Stimulated activated CD4-positive, alpha-beta T cell treated with anti-CD3 and anti-CD28 coated beads, Interleukin-1b, Interleukin-23, amount 100 ng/mL, for 1 hour (primary cell): ENCODE measurements at places on chromosomes 2 and 18.

DNA sequence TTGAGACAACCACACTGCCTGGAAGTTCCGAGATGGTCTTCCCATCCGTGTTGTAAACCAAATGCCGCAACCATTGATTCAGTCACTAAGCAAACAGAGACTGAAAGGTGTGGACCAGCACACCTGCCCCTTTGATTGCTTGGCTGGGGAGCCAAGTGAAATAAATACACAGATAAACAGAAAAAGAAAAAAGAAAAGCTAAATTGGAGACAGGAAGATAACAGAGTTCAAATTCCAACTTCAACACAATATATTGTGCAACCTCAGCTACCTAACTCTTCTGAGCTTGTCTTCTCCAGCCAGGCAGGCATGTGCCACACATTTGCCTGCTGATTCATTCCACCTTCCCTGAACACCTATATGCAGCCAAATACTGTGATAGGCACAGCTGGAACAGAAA lies 110.9 kb downstream of the PID1 start:
- DNase-seq = no peak

DNA sequence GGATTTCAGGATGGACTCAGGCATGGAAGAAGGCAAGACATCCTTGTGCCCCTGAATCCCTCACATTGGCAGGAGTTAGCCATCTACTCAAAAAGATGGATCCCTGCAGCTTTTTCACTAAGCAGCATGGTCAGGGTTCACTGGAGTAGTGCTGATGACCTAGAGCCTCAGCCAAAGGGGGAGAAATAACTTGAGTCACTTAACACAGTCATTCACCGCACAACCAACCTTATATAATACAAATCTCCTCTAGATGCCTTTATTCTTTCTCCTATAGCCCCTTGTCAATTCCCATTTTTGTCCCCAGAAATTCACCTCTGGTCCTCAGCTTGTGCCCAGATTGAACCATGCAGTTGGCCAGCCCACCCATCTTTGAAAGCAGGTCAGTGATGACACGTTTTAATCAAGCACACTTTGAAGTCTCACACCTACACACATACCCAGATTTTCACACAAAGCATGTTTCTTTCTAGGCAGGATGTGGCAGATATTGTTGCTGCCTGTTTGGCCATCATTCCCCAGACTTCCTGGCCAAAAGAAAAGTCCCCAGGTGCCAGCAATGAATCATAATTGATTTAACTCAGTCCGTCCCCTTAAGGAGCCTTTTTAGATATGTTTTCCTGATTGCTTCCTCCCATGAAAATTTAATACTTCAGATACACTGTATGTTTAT lies 84.2 kb downstream of the LBH start:
- no peak for DNase-seq

DNA sequence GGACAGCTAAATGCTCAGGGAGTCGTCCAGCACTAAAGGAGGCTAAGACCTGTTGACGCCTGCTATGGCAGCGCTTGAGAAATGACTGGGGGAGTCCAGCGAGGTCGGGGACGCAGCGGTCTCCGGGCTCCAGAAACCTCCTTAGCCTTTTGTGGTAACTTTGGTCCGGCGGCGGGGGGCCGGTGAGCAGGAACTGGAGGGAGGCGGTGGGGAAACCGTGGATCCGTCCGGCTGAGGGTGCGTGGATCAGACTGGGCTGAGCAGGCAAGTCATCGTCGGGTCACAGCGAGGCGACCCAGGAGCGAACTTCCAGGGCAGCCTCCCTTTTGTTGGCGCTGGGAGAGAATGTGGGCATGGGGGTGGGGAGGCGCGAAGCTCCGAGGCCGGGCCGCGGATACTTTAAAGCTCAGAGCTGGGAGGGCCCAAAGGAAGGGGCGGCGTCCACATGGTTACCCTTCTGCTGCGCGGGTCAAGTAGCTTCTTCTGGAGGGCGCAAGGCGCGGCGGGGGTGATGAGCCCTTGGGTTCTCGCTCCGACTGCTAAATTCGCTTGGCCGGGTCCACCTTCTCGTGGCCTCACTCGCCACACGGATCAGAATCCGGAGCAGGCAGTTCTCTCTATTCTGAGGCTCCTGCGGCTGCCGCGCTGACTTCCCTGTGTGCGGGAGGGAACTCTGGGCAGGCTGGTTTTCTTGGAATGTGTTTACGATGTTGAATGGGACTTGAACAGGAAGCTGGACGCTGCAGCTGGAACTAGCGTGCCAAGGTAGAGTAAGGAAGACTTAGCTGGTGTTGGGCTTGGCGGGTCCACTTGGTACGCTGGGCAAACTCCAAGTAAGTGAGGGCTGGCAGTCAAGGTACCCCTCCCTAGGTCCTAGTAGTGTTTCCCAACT lies 920 bp downstream of the GULP1 start:
- DNase-seq = no peak

- DNase-seq = no peak
These were observed 154.1 kb downstream of the FHOD3 start for GRCh38 chr18:36451454-36452251.

DNA sequence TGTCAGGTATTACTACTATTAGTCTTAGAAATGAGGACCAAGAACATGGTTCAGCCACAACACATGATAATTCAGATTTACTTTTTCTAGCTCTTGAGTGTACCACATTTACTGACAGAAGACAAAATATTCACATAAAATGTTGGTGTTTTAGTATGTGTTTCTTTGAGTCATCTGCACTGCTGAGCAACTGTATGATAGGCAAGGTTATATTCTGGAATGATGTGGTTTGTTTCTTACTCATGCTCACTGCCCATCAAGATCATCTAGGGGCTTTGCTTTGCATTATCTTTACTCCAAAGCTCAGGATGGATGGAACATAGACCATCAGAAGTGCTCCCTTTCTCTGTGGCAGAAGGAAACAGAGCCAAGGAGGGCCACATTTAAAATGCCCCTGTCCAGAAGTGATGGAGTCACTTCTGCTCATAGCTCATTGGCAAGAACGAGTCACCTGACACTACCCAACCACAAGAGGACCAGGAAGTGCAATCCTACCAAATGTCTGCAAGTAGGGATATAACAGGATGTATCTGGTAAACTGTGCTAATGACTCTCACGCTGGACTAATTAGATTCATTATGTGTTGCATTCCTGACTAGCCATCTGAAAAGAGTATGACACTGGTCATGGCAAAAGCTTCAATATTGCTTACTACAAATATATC lies 81.5 kb downstream of the DIS3L2 start:
- DNase-seq = no peak

- no peak for DNase-seq
These were observed 12.0 kb downstream of the GPR35 start for GRCh38 chr2:240637116-240637900.

DNA sequence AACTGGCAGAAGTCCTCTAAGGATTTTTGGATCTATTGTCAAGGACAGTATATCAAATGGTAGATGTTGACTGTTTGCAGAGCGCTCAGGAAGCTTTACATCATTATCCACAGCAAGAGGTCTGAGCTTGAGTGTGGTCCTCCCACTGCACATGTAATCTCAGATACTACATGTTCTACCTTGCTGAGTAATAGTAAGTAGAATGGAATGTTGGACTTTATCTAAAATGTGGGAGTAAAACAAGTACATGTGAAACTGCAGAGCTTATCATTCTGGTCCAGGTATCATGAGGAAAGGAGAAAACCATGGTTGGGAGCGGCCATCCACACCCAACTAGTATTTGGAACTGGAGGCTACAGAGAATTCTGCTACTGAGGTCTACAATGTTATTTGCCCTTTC lies 19.3 kb upstream of the CD28 start:
- DNase-seq = no peak

DNA sequence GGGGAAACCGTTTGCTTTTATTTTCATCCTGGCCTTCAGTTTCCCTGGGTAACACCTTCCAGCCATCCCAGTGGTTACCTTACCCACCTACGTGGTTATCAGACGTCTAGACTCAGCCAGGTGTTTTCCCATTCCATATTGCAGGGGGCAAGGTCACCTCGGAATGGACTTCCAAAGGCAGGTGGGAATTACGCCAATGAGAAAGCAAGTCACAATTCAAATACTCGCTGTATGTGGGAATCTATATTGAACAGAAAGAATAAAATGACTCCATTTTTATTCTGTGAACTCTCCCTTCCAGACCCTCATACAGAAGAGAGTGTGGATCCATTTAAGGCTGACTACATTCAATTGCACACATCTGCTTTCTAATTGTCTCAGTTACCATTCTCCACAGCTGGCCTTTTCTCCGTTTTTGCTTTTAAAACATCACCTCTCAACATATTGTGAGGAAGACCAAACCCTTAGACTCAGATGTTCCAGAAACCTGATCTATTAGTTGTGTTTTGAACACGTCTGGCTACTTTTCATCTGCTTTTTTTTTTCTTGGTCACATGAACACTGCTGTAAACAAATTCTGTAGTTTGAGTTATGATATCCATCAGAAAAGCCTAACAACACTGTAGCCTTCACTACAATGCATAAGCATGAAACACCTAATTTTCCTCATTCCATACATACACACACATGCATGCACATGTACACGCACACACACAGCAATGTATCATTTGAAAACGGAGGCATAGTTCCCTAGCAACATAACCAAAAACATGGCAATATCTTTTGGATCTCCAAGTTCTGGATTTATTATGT lies 59.8 kb downstream of the BCL2 start:
- no peak for DNase-seq

DNA sequence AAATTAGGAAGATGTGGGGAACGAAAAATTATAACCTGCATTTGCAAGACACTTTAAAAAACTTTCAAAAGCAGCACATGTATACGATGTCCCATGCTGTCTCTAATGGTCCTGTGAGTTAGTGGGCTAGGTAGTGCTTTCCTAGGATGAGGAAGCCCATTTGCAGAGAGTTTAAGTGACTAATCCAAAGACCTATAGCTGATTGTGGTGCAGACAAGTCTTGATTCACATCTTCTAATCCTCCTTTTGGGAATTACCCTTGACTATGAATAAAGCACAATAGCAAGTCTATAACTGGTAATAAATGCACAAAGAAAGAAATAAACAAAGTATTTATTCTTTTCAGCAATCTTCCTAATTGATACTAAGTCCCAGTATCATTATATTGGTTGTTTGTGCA lies 234.6 kb upstream of the FANCL start:
- DNase-seq = no peak

GRCh38 chr2:196171946-196172345 lies 568 bp upstream of the STK17B start:
- DNase-seq = no peak

- no peak for DNase-seq
These were observed 85.1 kb upstream of the ATL2 start for GRCh38 chr2:38462121-38462661.

DNA sequence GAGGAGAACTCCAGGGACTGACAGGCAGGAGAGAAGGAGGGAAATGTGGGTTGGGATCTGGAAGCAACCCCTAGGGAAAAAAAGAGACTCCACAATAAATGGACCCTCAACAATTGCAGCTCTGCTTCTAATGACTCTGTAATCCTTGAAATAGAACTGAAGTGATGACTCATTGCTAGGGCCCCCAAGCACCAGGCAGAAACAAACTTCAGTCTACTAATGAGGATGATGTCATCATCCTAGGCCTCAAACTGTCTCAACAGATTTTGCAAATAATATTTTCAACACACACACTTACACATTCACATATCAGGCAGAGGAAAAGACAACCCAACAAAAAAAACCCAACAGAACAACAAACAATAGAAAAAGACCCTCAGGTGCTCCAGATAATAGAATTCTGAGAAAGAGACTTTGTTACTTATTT lies 143.3 kb downstream of the HDAC4 start:
- no peak for DNase-seq

GRCh38 chr18:923144-923866 lies 18.6 kb downstream of the ADCYAP1 start:
- DNase-seq = no peak
